Effector memory CD4-positive, alpha-beta T cell (primary cell): ENCODE measurements at places on chromosomes 1 and 21.

DNA sequence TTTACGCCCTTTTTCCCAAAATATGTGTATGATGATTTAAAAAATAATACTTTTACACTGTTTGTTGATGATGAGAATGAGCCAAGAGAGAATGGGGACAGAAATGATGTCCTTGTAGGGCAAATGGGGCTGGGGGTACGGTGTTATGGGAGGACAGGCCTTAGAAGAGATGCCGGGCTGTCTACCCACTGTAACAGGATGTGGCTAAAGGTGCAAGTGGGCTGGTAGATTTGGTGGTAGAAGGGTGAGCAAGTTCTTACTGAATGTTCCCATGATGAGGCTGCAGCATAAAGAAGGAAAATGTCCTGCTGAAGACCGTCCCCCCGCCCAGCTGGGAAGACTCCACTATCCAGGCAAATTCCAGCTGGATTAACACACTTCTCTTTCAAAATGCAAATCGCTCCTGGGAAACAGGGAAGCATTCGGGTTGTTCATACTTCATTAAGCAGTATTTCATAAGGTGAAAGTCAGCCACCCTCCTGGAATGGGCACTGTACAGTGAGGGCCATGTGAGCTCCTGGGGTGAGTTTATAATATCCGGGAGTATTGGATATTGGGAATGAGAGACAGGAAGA, 14.0 kb downstream of the GPA33 start:
- H3K36me3 ChIP-seq: no peaks in the 10 kb centered on the region
- no peak overlapping the region for H3K27ac ChIP-seq
- no peak overlapping the region for H3K4me3 ChIP-seq
- no peak for DNase-seq
- no peaks in the 10 kb centered on the region for H3K4me1 ChIP-seq

DNA sequence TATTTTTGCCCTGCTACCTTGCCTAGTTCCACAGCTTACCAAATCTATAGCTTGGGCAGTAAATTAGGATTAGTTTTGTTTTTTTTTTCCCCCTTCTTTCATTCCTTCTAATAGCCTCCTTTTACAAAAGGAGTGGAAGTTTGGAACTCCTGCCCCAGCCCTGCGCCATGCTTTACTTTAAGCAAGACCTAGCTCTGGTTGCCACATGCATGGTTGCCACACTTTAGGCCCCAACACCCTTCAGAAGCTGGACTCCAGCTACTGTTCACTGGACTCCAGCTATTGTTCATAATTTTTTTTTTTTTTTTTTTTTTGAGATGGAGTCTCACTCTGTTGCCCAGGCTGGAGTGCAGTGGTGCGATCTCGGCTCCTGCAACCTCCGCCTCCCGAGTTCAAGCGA, 115.8 kb downstream of the NR5A2 start:
- H3K36me3 ChIP-seq: no peaks in the 10 kb centered on the region
- no peak overlapping the region for H3K27ac ChIP-seq
- no peaks in the 10 kb centered on the region for H3K27me3 ChIP-seq
- H3K4me3 ChIP-seq: no peak overlapping the region

GRCh38 chr21:14871861-14872260, 192.9 kb downstream of the NRIP1 start:
- no peaks in the 10 kb centered on the region for H3K36me3 ChIP-seq
- H3K27ac ChIP-seq: no peak overlapping the region
- DNase-seq: no peak
- no peaks in the 10 kb centered on the region for H3K27me3 ChIP-seq

DNA sequence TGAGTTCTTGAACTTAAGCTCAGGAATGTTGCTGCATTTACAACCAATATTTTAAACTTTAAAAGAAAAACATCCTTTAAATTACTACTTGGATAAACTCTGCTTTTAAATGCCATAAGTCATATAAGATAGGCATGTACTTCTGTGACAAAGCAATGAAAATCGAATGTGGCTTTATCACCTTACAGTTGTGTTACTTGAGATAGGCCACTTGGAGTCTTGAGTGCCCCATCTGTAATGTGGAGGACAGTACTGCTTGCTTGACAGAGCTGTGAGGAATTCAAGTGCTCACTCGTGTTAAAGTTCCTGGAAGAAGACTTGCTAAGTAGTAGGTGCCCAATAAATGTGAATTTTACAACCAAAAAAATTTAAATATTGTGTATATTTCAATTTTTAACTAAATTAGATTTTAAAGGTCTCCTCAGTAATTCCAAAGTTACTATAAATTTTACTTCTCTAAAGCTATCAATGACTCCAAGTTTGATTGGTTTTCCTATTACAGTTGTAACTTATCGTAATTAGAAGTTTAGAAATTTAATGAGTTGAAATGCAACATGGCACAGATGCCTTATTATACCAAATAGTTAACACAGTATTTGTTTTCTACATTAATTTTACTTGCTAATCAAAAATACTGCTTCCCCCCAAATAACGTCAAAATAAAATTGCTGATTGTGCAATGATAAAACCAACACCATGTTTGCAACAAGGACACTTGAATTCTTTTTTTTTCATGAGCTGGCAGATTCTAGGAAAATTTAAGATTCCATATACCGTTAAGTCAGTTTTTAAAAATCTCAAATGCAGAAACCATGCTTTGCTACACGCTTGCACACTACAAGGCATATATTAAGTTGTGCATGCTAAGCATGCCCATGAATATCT, 21.8 kb downstream of the PSMB2 start:
- no peaks in the 10 kb centered on the region for H3K4me1 ChIP-seq
- H3K27me3 ChIP-seq: no peaks in the 10 kb centered on the region

DNA sequence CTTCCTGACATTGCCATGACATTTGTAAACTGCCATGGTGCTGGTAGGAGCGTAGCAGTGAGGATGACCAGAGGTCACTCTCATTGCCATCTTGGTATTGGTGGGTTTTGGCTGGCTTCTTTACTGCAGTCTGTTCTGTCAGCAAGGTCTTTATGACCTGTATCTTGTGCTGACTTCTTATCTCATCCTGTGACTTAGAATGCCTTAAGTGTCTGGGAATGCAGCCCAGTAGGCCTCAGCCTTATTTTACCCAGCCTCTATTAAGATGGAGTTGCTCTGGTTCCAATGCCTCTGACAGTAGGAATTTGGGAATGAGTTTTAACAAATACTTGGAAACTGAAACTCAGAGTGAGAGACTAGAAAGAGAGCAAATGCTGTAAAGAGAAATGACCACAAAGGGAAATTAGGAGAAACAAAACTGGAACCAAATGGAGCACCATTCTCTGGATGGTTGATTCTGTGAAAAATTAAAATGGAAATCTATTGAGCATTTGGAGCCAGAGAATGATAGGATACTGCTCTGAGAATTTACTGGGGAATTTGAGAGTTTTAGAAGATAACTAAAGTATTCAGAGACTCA, 50.1 kb upstream of the RHOU start:
- H3K4me3 ChIP-seq: no peak overlapping the region
- H3K4me1 ChIP-seq: no peaks in the 10 kb centered on the region
- no peaks in the 10 kb centered on the region for H3K36me3 ChIP-seq
- no peaks in the 10 kb centered on the region for H3K27me3 ChIP-seq
- H3K27ac ChIP-seq: no peak overlapping the region

- no peaks in the 10 kb centered on the region for H3K36me3 ChIP-seq
- no peak for DNase-seq
- no peak overlapping the region for H3K27ac ChIP-seq
- no peaks in the 10 kb centered on the region for H3K4me1 ChIP-seq
Measured at GRCh38 chr1:162629077-162629627, 3.1 kb upstream of the DDR2 start.

- no peak overlapping the region for H3K27ac ChIP-seq
- H3K4me1 ChIP-seq: no peaks in the 10 kb centered on the region
- H3K36me3 ChIP-seq: no peaks in the 10 kb centered on the region
- H3K4me3 ChIP-seq: no peak overlapping the region
- no peak for DNase-seq
Measured at GRCh38 chr21:18443085-18443484, 39.5 kb upstream of the TMPRSS15 start.

- no peaks in the 10 kb centered on the region for H3K27me3 ChIP-seq
- H3K4me1 ChIP-seq: no peaks in the 10 kb centered on the region
- H3K36me3 ChIP-seq: no peaks in the 10 kb centered on the region
- no peak overlapping the region for H3K27ac ChIP-seq
Measured at GRCh38 chr1:67647814-67648358, 37.1 kb upstream of the GADD45A start.

DNA sequence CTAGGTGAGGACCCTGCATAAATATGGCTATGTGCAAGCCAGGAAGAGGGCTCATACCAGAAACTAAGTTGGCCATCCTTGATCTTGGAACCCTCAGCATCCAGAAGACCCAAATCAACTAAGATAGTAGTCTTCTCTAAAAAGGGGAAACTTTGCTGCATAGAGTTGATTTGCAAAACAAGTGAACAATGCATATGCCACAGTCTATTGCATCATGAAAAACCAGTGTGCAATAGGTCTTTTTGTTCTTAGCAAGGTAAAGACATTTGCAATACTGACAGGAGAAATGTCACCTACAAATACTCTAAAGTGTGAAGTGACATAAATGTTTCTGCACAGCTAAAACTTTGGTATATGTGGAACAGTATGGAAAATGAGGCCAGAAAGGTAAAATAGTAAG, 2.0 kb upstream of the IFI16 start:
- H3K4me1 ChIP-seq: peaks cover 15% of the 10 kb centered on the region
- no peak overlapping the region for H3K4me3 ChIP-seq
- H3K36me3 ChIP-seq: no peaks in the 10 kb centered on the region
- no peak overlapping the region for H3K27ac ChIP-seq
- DNase-seq: no peak
- H3K27me3 ChIP-seq: no peaks in the 10 kb centered on the region

DNA sequence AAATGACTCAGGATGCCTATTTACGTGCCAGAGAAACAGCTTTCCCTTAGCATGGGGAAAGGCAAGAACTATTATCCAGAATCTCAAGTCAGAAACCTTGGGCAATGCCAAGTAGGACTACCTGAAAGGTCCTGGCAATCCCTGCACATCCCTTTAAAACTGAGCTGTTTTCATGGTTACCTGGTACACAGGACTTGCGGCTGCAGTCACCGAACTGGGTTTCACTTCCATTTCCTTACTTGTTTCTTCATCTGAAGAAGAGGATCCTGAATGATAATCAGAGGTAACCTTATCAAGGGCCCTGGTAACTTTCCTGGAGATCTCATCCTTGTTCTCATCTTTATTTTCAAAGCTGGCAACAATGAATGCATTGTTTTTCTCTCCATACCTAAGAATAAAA, 14.3 kb downstream of the BTG3 start:
- H3K4me1 ChIP-seq: no peaks in the 10 kb centered on the region
- H3K27me3 ChIP-seq: no peaks in the 10 kb centered on the region
- H3K4me3 ChIP-seq: no peak overlapping the region
- no peak overlapping the region for H3K27ac ChIP-seq
- DNase-seq: no peak
- H3K36me3 ChIP-seq: peaks cover 19% of the 10 kb centered on the region

DNA sequence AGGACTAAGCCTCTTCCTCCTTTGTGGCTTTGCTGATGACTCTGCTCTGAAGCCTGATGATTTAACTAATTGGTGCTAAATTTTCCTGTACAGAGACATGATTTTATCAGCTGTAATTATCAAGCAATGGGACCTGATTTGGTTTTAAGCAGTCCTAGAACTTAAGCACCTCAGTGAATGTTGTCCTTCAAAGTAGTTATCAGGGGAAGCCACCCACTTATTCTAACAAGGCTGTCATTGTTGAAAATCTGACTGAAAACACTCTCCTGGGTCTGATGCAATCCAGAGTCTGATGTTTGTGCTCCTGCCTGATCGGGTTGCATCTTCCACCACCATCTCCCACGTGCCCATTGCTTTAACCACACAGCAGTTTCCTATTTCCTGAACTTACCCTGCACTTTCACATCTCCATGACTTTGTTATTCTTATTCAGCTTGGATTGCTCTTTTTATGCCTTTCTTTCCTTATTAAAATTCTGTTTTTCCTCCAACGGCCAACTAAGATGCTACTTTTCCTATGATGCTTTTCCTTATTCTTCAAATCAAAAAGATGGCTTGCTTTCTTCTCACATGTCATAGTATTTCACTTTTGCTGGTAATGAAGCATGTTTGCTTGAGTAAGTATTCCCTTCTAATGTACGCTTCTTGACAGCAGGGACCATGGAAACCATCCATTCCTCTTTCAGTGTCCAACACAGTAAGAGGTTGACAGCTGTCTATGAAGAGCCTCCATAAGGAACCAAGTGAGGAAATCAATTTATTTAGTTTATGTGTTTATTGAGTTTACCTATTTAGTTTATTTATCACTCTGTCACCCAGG, 55.0 kb downstream of the S1PR1 start:
- peak overlapping the region; percentile 28 for H3K27ac ChIP-seq
- no peaks in the 10 kb centered on the region for H3K27me3 ChIP-seq
- no peaks in the 10 kb centered on the region for H3K36me3 ChIP-seq
- H3K4me1 ChIP-seq: peaks cover 58% of the 10 kb centered on the region
- H3K4me3 ChIP-seq: no peak overlapping the region

DNA sequence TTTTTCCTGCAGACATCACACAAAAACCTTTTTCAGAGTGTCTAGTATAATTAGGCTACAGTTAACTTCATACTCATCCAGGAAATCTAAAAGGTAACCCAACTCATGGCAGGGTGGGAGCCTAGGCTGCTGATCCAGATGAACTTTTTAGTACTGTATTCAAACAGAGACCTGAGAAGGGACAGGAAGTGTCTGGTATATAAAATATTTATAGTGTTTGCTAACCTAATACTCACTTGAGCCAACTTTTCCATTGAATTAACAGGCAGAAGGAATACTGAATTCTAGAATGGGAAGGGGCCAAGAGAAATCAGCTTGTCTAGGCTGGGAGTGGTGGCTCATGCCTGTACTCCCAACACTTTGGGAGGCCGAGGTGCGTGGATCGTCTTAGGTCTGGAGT, 22.2 kb upstream of the NKAIN1 start:
- peaks cover 49% of the 10 kb centered on the region for H3K36me3 ChIP-seq
- no peak for DNase-seq
- no peak overlapping the region for H3K4me3 ChIP-seq
- no peak overlapping the region for H3K27ac ChIP-seq
- no peaks in the 10 kb centered on the region for H3K4me1 ChIP-seq
- H3K27me3 ChIP-seq: no peaks in the 10 kb centered on the region

GRCh38 chr1:115506924-115507589, 134.7 kb upstream of the VANGL1 start:
- H3K36me3 ChIP-seq: no peaks in the 10 kb centered on the region
- DNase-seq: no peak
- H3K27me3 ChIP-seq: no peaks in the 10 kb centered on the region
- H3K4me1 ChIP-seq: no peaks in the 10 kb centered on the region
- no peak overlapping the region for H3K27ac ChIP-seq

GRCh38 chr1:150397392-150398032, 33.6 kb downstream of the RPRD2 start:
- no peak overlapping the region for H3K27ac ChIP-seq
- DNase-seq: no peak
- H3K4me1 ChIP-seq: no peaks in the 10 kb centered on the region
- no peaks in the 10 kb centered on the region for H3K27me3 ChIP-seq
- no peak overlapping the region for H3K4me3 ChIP-seq
- H3K36me3 ChIP-seq: no peaks in the 10 kb centered on the region

DNA sequence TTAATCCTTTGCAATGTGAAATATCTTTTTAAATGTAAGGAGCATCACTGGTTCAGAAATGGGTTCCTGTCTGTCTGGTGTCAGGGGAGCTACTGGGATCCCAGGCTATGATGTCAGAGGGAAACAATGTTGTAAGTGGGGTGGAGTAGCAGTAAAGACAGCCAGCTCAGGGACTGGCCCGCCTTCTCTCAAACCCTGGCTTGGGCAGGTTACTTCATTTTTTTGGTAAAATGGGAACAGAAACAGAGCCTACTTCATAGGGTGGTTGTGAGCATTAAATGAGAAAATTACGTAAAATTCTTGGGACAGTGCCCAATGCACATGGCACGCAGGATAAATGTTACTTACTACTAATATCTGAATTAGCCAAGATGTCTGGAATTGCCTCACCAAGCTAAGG, 30.7 kb upstream of the IL20 start:
- no peak for DNase-seq
- no peaks in the 10 kb centered on the region for H3K27me3 ChIP-seq
